ENCODE measurements at places on chromosomes 12 and 14.

DNA sequence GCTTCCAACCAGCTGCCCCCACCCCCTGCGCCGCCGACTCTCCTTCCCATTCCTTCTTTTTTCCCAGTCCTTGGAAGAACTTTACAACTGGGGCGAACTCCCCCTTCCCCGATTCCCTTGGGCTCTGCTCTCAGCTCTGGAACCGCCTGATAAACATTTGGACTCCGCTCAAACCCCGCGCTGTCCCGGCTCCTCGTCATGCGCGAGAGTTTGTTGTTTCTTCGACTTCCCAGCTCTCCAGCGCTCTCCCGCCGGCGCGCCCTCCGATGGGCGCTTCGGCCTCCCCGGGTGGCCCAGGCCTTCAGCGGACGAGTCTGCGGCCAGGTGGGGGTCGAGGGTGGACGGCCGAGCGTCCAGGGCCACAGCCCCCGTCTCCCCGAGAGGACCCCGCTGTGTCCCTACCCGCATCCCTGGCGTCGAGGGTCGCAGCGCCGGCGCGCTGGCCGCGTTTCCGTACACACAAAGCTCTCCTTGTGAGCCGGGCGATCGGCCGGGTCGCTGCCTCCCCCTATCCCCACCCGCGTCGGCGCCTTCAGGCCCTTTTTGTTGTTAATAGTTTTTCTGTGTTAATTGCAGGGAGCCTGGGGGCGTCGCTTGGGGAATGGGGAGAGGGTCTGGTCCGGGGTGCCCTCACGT, 847 bp downstream of the MMP14 start:
- peak; percentile 55 for DNase-seq

GRCh38 chr14:66104486-66104885, 381.7 kb upstream of the CCDC196 start:
- DNase-seq, result peak; percentile 38

GRCh38 chr12:122139266-122139665, 34.8 kb downstream of the IL31 start:
- DNase-seq, result no peak

- DNase-seq, result no peak
Observed at GRCh38 chr12:116186482-116187150, 90.9 kb downstream of the MED13L start.

DNA sequence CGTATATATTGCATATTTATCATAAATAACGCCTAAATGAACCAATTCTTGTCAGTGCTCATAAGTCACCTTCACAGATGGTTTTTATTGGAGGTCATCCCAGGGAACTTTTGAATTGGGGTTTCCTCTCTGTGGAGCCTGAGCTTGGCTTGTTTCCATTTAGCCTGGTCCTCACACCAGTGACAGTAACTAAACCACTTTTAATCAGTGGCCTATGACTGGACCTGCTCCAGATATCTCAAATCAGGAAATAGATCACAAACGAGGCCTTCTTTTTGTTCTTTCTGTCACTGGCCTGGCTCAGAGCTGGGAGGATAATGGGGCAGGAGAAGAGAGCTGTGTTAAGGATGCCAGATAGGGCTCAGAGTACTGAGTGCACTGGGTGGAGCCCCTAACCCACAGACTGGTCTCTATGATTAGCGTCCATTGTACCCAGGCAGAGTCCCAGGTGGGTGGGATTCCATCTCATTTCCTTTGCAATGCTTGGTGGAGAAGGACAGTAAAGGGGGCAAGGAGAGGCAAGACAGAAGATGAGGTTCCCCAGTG, 92.4 kb downstream of the NUAK1 start:
- DNase-seq, result no peak

GRCh38 chr14:69886453-69887242, 7.4 kb downstream of the SMOC1 start:
- DNase-seq, result no peak

DNA sequence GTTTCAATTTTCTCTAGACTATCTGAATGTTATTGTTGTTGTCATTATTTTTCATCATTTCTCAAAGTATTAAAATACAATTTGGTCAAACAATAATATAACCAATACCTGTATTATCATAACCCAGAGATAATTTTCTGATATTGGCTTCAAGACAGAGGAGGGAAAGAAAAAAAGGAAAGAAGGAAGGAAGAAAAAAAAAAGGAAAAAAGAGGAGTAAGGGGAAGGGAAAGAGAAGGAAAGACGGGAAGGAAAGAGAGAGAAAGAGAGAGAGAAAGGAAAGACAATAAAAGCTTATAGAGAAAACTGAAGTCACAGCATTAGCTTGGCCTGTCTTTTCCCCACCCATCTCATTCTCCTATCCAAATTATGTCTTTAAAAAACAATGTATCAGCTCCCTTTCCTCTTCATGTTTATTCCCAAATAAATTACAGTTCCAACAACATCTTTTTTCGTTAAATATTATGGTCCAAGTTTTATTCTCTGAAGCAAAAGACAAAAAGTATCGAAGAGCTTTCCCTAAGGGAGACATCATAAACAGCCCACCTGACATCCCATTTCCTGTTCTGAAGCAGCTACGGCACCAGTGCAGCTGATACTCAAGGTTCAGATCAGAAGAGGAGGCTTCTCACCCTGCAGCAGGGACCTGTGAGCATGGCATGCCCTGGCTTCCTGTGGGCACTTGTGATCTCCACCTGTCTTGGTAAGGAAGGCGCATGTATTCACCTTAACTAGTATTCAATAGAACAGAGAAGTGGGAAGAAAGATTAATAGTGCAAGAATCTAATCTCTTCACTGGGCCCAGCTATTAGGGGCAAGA, 308.3 kb downstream of the DAD1 start:
- no peak for DNase-seq

- no peak for DNase-seq
Observed at GRCh38 chr12:131461096-131461495, 249.8 kb upstream of the SFSWAP start.

DNA sequence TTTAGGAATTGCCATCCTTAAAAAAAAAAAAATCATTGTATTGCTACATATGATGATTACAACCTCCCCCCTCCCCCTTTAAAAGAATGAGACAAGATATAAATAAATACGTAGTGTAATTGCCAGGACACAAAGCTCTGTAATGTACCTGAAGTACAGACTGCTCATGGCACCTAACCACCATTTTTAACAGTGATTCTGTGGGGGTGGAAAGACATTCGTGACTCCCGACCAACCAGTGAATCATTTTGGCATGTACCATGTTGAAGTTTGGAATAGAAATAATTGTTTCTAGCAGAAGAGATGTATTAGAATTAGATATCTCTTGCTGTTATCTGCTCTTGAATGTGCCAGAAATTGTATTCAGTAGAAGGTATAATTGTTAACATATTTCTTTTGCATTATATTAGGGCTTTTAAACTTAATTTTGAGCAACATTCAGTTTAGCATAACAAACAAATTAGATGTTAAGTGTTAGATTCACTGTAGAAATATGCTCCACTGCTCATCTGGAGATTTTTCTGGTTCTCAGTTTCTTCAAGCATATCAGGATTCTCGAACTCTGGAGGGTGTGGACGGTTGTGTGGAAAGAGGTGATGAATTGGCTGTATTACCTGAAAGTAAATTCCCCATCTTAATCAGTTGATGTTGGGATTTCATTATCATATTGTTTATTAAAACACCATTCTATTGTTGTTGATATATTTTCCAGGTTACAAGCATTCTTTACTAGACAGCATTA, 31.1 kb downstream of the FRS2 start:
- DNase-seq, result no peak

- DNase-seq, result no peak
Observed at GRCh38 chr12:105850103-105850968, 288.4 kb downstream of the NUAK1 start.

GRCh38 chr12:109098183-109098604, 797 bp downstream of the UNG start:
- no peak for DNase-seq

- no peak for DNase-seq
Observed at GRCh38 chr12:16218934-16219751, 58.3 kb downstream of the SLC15A5 start.

DNA sequence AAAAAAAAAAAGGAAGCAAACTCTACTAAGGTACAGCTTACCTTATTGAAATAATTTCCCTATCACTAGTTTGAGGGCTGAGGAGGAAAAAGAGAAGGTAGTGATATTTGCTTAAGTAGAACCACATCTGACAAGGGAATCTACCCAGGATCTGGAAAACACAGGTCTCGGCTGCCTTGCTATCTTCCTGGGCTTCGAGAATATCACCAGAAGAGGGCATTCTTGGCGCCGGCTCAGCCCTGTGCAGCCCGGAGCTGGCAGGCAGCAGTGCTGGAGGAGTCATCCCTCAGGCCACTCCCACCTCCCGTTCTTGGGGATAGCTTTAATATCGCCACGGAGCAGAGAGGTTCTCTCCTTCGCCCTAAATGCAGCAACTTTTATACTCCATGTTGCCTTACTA, 1181.2 kb downstream of the VRK1 start:
- DNase-seq, result peak; percentile 80

DNA sequence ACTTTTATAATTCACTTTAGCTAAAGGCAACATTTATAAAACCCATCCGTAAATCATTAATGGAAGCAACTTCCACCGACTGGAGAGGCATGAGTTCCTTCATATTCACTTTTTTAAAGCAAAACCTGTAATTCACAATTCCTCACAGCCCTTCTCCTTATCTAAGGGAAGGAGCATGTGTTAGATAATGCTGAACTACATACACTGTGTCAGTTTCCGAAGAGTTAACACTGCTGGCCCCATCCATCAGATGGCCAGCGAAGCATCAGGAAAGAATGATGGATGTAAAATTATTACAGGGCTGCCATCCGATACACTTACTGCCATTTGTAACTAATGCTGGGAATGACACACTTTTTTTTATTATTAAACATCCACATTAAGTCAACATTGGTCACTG, 392.8 kb downstream of the SOX5 start:
- no peak for DNase-seq

- DNase-seq, result no peak
Observed at GRCh38 chr12:104708891-104709290, 249.2 kb downstream of the SLC41A2 start.

- DNase-seq, result peak; percentile 35
Observed at GRCh38 chr12:120903412-120904196, 554 bp downstream of the SPPL3 start.

DNA sequence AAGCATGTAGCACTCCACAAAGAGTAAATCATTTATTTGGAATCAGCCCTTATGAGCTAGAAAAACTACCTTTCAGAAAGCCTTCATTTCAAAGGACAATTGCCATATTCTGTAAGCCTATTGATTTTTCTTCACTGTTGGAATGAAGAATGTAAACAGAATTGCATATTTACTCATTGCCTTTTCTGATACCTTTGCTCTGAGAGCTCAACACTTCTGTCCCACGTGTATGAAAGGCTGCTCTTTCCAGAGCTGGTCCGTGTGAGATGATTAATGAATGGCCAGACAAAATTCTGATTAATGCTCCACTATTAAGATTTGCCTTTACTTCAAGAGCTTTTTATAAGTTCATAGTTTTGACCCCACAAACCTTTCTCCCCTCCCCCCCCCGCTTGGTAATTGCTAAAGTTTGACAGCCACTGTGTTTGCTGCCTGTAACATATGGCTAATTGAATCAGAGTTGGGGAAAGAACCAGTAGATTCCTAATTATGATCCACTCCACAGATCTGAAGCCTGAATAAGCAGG, 63.0 kb upstream of the PLEKHA5 start:
- no peak for DNase-seq

GRCh38 chr12:55797068-55797467, 20.5 kb downstream of the SARNP start:
- DNase-seq, result peak; percentile 36

- DNase-seq, result no peak
Observed at GRCh38 chr12:81257947-81258551, 180.2 kb downstream of the ACSS3 start.

DNA sequence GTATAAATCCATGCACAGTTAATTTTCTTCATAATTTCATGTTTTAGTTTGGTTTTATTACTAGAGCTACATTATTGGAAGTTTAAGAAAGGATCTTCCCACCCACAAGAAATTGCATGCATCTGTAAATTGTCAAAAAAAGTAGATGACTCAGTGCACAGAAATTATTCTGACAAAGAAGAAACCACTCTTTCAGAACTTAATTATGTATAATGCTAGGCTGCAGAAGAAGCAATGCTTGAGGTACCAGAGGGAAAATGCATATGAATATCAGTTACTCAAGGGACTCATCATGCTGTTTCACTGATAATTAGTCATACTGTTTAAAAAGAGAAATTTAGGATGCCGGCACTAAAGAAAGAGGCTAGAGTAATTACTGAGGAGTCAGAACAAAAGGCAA, 147.0 kb downstream of the SLC16A7 start:
- no peak for DNase-seq

DNA sequence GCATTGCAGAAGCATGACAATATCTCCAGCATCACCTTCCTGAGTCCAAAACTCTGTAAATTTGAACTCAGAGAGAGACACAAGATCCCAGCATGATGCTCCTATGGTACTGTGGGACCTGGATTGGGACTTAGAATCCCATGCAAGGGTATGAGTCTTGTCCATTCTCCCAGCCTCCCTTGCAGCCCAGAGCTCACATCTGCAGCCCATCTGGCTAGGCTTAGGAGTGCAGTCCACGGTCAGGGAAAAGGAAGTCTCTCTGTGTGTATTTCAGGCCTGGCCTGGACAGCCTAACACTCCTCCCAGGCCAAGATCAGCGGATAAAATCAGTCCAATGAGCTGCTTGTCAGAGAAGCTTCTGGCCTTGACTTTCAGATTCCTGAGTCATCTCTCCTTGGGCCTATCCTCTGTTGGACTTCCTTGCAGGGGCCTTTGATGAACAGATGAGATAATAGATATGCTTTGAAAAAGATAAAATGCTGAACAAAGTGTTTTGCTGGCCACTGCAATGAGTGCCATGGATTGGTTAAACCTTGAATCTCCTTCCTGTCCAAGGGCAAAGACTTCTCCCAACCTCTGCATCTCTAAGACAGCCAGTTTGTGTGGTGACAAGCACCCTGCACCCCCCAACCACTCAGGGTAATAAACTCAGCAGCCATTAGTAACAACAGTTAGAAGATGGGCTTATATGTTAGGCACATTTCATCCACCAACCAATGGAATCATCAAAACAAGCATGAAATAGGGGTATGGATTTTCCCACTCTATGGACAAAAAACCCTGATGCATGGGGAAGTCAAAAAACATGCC, 412.8 kb upstream of the TBX3 start:
- no peak for DNase-seq

DNA sequence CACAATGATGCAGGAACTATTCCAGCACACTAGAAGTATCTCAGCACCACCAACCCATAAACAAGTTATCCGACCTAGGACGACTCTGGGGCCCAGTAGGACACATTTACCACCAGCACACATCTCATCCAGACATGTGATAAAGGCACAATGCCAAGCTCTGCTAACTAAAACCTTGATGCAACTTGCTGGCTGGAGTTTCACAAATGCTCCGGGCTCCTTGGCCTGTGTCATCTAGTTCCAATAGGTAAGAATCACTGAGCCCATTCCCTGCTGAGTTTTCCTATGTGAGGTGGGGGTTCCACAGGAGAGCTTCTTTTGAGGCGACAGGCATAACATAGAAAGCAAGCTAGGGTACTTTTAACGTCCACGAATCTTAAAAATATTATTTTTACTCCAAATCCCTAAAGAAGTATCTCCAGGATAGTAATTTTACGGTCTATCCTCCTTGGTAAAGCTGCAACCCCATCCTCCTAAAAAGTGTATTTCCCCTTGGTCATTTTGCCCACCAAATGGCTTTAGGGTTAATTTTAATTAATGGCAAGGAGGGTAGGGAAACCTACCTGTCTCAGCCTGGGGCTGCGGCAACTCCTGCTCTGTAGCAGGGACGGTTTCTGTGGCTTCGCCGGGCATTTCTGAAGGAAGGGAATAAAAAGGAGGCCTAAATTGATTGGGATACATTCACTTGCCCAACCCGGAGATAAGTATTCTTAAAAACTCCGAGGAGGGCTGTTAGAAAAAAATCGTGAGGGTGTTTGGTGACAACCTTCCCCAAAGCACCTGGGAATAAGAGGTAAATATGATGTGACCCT, 1.0 kb downstream of the NACA start:
- DNase-seq, result no peak
